ENCODE measurements at places on chromosomes 2 and 18. TPM values are rescaled to one million over a fixed set of nuclear protein-coding genes. Genes with fewer than 3 reads are reported as not detected.

GALNT14 gene
- total RNA-seq, result 43.5 TPM

LYG2 gene
- total RNA-seq, result not detected

BCL11A gene
- 0.09 TPM for total RNA-seq

ZNF892 gene
- 0.92 TPM for total RNA-seq

RNMT gene
- total RNA-seq, result 17.2 TPM

DNMT3A gene
- 7.9 TPM for total RNA-seq

CEBPZ gene
- 58.3 TPM for total RNA-seq

EFR3B gene
- total RNA-seq, result 7.9 TPM

VRK2 gene
- total RNA-seq, result 27.7 TPM

DSG4 gene
- not detected for total RNA-seq

DUSP11 gene
- 42.3 TPM for total RNA-seq

RMDN2 gene
- 4.2 TPM for total RNA-seq

GRHL1 gene
- 1.2 TPM for total RNA-seq
